ENCODE measurements at places on chromosomes 5 and 9.
A peak's percentile ranks its signal among the peaks of the same experiment; 100 is the strongest.

DNA sequence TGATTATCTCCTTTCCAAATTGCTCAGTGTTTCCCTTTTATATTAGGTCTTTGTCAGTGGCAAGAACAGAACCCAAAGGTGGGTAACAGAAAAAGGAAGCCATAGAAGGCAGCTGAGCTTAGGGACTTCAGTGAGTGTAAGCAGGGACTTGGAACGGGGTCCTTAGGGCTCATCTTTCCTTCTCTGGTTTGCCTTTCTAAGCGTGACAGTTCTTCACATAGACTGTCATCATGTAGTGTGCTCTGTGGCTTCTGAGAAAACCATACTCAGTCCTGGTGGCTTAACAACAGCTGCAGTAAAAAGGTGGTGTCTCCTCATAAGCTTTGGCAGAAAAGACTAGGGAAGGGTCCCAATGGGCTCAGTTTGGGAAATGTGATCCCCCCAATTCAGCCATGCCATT is 108.8 kb downstream of the SLC12A2 start:
- DNase-seq, result no peak

DNA sequence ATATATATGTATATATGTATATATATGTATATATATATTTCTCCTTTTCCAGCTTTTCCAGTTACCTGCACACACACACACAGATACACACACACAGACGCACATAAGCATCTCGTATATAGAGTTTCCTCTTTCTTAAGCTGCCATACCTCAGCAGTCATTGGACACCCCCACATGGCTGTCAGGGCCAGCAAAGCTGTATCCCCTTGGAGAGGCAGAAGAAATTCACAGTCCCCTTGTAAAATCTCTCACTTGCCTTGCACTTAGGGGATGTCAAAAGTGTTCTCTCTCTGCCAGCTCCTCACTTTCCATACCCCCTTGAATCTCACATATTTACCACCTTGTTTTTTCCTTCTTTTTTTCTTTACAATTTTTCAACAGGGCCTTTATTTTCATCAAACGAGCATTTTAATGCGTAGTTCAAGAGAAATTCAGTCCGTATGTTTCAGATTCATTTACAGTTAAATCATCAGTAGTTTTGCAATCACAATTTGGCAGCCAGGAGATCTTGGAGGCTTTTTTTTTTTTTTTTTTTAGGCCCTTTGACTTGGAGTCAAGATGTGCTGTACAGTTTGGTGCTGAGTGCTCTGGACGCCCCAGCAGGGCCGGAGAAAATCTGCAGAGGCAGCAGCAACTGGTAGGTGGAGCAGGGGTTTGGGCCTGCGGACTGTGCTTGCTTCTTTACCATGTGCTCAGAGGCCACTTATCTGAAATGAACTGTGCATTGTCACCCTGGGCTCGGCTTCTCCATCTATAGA is 244.9 kb upstream of the KLF4 start:
- DNase-seq, result no peak

DNA sequence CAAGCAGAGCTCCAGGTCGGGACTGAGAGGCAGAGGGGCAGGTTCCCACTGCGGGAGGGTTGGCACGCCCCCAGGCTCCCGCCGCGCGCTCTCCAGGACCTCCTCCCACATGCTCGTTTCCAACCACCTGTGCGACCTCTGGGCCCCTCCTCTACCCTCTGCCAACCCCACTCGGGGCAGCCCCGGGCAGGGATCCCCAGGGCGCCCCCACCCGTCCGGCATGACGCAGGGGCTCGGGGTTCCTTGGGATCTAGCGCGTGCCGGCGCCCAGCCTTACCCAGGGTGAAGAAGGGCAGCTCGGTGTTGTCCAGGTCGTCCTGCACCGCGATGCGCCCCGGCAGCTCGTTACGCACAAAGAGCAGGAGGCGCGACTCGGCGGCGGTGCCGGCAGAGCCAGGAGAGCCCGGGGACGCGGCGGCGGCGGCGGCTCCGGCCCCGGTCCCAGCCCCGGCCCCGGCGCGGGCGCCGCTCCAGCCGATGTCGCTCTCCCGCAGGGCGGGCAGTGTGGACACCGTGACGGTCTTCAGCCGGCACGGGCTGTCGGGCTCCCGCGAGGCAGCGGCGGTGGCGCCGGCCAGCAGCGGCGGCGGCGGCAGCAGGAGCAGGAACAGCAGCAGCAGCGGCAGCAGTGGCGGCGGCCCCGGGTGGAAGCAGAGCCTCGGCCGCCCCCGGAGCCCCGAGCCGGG is 494 bp downstream of the ASTN2 start:
- no peak for DNase-seq

DNA sequence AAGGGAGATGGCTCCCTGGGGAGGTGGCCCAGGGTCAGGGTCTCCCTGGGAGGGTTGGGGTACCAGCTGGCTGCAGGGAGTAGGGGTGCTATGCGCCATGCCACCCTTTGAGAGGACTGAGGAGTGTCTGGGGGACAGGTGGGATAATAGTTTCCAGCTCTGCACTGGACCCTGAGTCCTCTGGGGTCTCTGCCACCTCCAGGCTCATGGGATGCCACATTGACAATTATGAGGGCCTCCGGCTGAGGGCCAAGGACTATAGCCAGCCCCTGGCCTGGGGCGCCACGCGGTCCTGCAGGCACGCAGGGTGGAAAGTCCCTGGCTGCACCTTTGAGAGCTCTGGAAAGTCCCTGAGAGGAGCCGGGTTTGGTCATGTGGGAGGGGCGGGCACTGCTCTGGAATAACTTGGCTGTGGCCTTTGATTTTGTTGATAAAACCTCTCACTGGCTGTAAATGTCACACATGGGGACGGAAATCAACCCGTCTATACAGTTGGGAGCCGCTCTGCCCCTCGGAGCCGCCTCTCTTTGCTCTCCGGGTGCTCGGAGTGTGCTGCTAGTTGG is 16.0 kb downstream of the TRAF2 start:
- peak; percentile 63 for DNase-seq

DNA sequence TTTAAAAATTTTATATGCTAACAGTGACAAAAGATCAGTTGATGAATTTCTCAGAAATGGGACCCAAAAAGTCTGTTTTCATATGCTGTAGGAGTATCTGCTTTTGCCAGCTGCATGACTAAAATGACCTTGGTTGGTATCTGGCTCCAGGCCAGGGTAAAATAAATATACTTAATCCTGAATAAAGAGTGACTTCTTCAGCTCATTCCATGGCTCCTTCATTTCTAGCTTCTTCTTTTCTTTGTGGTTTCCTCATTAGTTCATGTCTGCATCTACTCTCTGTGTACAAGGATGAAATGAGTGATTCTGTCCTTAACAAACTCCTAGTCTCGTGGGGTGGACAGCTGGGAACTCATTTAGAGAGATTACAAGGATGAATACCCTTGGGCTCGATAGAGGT is 36.0 kb downstream of the RCL1 start:
- no peak for DNase-seq

GRCh38 chr5:67960939-67961338 is 254.6 kb upstream of the PIK3R1 start:
- no peak for DNase-seq

- no peak for DNase-seq
Measured at GRCh38 chr9:133717113-133718031, 20.8 kb downstream of the SARDH start.

DNA sequence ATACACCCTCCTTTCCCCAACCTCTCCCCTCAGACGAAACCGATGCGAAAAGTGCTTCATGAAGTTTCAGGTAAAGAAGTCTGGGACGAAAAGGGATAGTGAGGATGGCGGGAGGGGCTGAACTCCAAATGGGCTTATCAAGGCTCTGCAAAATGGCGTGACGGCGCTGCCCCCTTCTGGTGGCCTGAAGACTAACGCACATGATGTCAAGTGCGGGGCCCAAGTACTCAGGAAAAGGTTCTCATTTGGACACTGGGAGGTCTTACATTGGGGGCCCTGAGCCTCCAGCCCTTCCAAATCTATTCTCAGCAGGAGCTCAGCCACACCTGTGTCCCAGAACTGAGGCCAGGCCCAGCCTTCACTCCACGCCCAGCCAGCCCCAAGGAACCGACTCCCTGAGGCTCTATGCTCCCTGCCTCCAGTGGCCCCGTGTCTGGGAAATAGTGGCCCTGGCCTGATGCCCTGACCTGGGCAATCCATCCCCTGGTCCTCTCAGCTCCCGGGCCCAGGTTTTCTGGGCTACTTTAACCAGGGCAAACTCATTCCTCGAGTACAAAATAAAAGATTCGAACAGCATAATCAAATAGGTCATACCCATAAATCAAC is 119.9 kb downstream of the KCNIP1 start:
- no peak for DNase-seq

DNA sequence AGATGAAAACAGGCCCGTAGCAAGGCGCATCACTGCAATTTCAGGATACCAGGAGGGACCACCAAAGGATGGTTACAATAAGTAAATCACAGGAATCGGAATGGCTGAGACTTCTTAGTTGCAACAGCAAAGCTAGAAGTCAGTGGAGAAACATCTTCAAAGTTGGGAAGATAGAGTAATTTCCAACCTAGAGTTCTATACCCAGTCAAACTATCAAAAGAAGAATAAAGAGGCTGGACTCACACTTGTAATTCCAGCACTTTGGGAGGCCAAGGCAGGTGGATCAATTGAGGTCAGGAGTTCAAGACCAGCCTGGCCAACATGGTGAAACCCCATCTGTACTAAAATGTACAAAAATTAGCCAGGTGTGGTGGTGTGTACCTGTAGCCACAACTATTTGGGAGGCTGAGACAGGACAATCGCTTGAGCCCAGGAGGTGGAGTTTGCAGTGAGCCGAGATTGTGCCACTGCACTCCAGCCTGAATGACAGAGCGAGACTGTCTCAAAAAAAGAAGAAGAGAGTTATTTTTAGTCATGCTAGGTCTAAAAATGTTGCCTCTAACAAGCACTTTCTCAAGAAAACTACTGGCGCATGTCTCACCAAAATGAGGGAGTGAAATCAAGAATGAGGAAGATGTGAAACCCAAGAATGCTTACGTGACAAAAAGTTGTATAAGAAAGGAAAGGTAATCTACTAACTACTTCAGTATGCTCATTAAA is 267.7 kb downstream of the DENND1A start:
- no peak for DNase-seq

- no peak for DNase-seq
Measured at GRCh38 chr9:131620764-131621520, 75.6 kb downstream of the PRRT1B start.

GRCh38 chr5:113043491-113043931 is 66.9 kb downstream of the DCP2 start:
- DNase-seq, result no peak

GRCh38 chr5:109192555-109193281 is 217.1 kb downstream of the PJA2 start:
- DNase-seq, result no peak

DNA sequence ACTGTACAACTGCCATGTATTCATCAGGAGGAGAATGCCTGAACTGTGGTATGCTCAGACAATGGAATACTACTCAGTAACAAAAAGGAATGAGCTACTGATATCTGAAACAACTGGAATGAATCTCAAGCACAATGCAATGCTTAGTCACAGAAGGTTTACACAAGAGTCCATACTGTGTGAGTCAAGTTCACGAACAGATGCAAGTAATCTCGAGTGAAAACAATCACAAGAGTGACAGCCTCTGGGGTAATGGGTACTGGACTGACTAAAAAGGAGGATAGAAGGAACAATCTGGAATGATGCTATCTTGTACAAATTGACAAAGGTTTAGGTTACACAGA is 19.5 kb upstream of the GOLGA1 start:
- DNase-seq, result no peak

DNA sequence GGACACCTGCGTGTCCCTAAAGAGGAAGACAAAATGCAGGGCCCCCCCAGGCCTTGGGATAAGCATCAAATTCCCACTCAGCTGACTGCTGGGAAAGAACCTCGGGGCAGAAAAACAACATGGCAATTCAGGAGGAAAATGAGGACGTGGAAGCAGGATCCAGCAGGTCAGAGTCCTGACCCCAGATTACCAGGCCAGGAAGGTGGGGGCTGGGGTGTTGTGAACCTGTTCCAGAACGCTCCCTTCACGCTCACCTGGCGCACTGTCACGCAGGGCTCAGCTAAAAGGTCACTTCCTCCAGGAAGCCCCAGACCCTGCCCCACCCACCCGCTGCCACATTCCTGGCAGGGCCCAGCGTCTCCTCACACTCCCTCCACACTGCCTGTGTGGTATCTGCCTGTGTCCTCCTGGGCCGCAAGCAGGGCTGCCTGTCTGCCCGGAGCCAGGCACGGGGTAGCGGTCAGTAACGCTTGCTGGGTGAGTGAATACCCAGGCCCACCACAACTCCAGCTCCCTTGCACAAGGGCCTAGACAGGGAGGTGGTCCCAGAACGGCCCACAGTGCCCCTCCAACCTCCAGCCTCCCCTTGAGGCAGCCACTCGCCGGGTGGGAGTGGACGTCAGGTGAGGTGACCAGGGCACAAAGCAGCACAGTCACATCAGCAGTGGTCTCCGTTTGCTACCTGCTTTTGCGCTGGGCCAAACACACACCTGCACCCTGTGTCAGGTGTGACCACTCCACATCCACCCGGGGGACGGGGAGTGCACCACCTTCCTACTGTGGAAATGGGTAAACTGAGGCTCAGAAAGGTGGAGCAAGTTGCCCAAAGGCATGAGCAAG is 18.1 kb downstream of the VAV2 start:
- DNase-seq, result no peak

GRCh38 chr5:6586647-6587042 is 46.2 kb downstream of the NSUN2 start:
- DNase-seq, result no peak

DNA sequence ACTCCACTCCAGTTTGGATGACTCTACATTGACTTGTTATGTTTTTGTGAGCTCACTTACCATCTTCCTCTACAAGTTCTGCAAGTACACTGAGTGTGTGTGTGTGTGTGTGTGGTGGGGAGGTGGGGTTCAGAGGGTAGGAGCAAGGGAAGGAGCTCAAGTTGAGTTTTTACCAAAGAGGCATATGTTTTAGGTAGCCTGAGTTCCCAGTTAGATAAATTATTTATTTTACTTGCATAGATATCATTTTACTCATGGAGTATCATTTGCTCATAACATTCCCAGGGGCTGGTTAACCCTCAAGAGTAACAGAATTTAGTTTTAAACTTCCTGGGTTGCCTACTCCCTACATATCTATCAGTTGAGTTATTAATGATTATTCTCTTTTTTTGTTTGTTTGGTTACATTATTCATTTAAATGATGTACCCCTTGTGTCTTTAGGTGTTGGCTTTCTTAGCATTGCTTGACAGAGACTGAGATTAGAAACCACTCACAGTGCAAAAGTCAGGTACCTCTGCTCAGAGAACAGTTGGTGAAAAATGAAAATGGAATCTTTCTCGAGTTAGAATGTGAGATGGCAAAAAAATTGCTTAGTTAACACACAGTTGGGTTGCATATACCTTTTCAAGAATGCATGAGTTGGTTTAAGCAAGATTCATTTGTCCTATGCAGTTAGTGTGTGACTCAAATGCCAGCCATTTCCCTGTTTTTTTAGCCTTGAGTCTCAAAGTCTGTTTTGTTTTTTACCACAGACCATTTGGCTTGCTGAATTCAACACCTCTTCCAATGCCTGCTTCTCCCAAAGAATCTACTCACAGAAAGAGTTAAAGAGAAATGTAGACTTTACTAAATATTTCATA is 29.2 kb downstream of the TNFSF8 start:
- DNase-seq, result no peak

GRCh38 chr5:31832966-31833365 is 194.0 kb downstream of the PDZD2 start:
- no peak for DNase-seq

- DNase-seq, result no peak
Measured at GRCh38 chr5:134594797-134595457, 37.7 kb downstream of the SAR1B start.

- DNase-seq, result no peak
Measured at GRCh38 chr5:102591650-102592049, 92.8 kb upstream of the SLCO6A1 start.
